ENCODE measurements at places on chromosomes 7 and 10. TPM values are rescaled to one million over a fixed set of nuclear protein-coding genes. Genes with fewer than 3 reads are reported as not detected.

Gene MTURN
- total RNA-seq = 9.7 TPM

Gene LHFPL3
- not detected for total RNA-seq

Gene MSMB
- not detected for total RNA-seq

- peaks cover 10% of the 10 kb centered on the region for H3K36me3 ChIP-seq
- peak; percentile 56 for DNase-seq
- H3K27ac ChIP-seq = peak overlapping the region; percentile 70
- H3K4me3 ChIP-seq = peak overlapping the region; percentile 41
- H3K4me1 ChIP-seq = peaks cover 46% of the 10 kb centered on the region
These were observed 237.2 kb upstream of the KAT6B start for GRCh38 chr10:74589226-74589673.

All from activated naive CD8-positive, alpha-beta T cell treated with anti-CD3 and anti-CD28 coated beads, Interleukin-2, amount 10 ng/mL, durations not matched to agents 7 days and 5 days (primary cell).